ENCODE measurements at places on chromosomes 3 and 15.

GRCh38 chr3:197949191-197949777, 706 bp upstream of the RPL35A start:
- DNase-seq = no peak

- no peak for DNase-seq
These were observed 175.9 kb downstream of the NTRK3 start for GRCh38 chr15:88080616-88081015.

DNA sequence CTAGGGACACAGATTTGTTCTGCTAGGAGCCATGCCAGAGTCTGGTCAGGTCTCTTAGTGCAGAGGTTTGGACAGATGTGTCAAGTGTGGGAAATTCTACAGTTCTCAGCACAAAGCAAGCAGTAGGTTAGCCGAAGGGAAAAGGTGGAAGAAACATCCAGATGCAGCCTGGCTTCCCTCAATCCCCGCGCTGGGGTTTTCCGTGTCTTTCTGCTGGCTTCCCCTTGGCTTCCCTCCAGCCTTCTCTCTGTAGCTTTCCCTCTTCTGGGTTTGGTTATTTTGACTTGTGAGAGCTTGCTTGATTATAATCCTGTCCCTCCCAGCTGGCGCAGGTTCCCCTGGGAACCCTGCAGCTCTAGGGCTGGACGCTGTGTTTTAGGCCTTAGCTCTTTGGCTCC, 4.1 kb downstream of the TF start:
- no peak for DNase-seq

DNA sequence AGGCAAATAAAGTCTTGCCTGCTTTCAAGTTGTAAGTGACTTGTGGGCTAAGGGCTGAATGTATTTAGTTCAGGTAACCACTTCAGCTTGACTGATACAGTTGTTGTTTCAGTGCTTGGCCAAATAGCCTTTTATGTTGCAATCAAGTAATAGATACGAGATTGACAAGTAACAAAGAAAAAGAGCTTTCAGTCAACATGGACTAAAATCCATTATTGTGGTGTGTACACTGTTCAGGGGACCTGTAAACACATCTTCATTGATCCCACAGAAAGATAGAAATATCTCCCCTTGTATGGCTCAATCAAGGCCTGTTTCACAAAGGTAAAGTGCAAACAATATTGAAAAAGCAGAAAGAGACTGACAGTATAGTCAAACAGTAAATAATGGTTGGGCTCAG, 224.8 kb upstream of the TMCO5A start:
- no peak for DNase-seq

- peak; percentile 70 for DNase-seq
These were observed 170.6 kb downstream of the TBL1XR1 start for GRCh38 chr3:177026505-177027277.

GRCh38 chr3:9211155-9211950, 38.1 kb downstream of the SRGAP3 start:
- DNase-seq = peak; percentile 31

- DNase-seq = no peak
These were observed 5.7 kb upstream of the APEH start for GRCh38 chr3:49668414-49668797.

DNA sequence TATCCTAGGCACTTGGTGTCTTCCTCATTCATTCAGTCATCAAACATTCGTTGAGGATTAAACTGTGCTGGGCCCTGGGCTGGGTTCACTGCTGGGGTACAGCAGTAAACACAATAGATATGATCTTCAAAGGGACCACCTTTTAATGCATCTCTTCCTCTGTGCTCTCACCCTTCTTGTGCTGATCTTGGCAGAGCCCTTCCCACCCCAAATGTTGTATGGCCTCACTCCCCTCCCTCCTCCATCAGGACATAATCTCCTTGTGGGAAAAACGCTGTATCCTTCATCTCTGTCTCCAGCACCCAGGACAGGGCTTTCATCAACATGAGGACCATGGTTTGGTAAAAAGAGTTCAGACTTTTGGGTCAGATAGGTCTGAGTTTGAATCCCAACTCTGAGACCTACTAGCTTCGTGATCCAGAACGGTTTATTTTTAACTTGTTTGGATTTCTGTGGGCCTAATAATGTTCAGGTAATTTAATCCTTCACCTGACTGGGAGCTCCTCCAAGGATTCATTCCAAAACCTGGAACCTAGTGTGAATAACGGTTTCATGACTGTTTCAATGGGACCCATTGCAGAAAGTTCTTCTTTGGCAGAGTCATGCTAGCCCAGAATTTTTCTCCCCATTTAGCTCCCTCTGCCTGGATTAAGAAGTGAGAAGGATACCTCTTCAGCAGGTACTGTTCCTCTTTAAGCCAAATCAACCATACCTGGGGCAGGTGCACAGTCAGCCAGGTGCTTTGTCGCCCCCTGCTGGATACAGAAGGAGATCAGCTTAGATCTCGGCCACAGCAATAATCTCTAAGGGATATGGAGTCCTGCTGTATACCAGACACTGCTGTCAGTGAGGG, 5.2 kb upstream of the WNT7A start:
- no peak for DNase-seq

- no peak for DNase-seq
These were observed 13.1 kb upstream of the ANP32A start for GRCh38 chr15:68833700-68834331.

DNA sequence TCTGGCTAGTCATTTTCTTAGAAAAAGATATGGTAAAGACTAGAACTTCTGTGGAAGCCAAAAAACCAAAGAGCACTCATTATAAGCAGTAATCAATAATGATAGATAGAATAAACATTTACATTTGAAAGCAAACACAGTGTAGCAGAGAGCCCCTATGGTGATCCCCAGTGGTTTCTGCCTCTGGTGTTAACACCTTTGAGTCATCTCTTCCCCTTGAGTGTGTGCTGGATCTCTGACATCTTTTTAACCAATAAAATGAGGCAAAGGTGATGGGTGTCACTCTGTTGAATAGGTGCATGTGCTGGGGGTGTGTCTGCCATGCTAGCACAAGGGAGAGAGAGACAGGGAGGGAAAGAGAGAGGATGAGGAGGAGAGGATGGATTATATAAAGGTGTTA, 121.6 kb downstream of the TFG start:
- DNase-seq = no peak

- peak; percentile 51 for DNase-seq
These were observed 250.5 kb downstream of the UACA start for GRCh38 chr15:70512772-70513362.

DNA sequence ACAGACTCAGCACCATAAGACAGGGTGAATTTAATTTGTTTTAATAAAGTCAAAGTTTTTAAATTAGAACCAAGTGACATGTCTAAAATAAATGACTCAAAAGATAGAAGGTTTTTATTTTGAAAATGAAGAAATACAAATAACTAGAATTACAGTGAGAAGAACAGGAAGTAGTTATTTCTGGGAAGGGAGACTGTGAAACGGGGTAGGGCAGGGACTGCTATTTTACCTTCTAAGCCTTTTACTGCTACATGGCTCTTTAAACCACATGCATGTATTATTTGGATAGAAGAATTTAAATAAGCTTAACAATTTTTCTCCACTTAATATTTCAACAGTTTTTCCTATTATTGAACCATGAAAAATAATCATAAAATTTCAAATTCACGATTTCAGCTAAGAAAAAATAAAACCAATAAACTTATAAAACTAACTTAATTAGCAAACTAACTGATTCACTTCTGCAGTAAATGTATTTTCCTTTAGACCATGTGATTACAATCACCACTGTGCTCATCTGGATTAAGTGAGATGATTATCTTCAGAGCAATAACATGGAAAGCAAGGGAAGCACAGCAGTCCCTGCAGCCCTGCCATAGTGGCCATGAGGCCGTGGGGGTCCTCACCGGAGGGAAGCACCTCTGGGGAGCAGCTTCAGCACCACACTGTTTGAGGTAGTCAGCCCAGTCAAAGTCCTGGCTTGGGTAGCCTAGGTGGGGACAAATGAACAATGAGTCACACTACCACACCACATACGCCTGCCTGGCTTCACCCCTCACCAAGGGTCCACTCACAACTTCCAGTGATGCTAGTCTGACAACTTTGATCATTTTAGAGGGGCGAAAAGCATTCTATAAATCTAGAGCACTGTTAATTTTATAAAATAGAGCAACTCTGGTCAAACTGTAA, 28.3 kb upstream of the STIMATE start:
- no peak for DNase-seq

- no peak for DNase-seq
These were observed 36.6 kb downstream of the OXSM start for GRCh38 chr3:25826510-25826909.

DNA sequence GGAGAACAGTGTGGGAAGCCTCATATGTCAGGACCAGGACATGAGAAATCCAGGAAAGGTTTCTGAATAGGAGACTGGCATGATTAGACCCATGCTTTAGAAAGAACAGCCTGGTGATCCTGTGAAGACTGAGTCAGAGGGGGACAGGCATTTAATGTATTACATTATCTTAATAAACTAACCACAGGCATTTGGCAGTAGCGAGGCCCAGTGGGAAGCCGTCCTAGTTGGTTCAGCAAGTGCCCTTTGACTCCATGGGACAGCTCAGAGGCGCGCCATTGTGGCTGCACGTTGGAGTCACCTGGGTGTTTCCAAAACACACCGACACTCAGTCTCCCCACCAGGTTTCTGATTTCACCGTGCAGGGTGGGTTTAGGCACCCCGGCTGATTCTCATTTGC, 90.5 kb upstream of the DGKG start:
- peak; percentile 80 for DNase-seq

DNA sequence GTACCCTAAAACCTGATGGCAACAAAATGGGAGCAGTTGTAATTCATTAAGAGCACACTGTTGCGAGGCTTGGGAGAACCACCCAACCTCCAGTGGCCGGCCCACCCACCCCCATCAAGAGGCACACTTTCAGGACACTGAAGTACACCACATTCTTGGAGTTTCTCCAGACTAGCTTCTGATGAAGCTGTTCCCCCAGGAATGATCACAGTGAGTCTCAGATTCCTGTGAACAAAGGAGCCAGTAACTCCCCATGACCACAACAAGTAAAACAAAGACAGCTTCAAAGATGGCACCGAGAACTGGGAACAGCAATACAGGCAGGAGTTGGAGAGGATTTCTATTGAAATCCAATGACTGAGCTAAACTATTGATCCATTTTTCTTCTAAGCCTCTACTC, 126.0 kb downstream of the ST8SIA2 start:
- no peak for DNase-seq

- no peak for DNase-seq
These were observed 75.9 kb downstream of the CYP19A1 start for GRCh38 chr15:51262463-51262862.

DNA sequence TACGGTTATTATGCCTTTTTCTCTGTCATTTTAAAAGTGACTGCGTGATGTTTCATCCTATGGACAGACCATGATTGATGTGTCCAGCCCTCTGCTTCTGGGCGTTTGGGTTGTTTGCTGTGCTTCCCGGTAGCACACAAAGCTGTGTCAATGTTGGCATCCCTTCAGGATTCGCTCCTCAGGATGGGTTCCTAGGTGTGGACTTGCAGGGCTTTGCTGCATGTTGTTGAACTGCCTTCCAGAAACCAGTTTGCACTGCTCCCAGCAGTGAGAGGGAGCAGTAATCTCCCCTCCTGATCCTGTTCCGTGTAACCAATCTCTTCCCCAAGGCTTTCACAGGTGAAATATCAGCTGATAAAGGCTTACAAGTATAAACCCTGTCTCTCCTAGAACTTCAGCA, 787 bp downstream of the TRPM1 start:
- no peak for DNase-seq

- DNase-seq = no peak
These were observed 32.9 kb downstream of the SNTN start for GRCh38 chr3:63685340-63685739.

GRCh38 chr3:184872200-184872599, 60.2 kb downstream of the VPS8 start:
- no peak for DNase-seq

GRCh38 chr15:59154243-59154642, 49.3 kb downstream of the CCNB2 start:
- no peak for DNase-seq

DNA sequence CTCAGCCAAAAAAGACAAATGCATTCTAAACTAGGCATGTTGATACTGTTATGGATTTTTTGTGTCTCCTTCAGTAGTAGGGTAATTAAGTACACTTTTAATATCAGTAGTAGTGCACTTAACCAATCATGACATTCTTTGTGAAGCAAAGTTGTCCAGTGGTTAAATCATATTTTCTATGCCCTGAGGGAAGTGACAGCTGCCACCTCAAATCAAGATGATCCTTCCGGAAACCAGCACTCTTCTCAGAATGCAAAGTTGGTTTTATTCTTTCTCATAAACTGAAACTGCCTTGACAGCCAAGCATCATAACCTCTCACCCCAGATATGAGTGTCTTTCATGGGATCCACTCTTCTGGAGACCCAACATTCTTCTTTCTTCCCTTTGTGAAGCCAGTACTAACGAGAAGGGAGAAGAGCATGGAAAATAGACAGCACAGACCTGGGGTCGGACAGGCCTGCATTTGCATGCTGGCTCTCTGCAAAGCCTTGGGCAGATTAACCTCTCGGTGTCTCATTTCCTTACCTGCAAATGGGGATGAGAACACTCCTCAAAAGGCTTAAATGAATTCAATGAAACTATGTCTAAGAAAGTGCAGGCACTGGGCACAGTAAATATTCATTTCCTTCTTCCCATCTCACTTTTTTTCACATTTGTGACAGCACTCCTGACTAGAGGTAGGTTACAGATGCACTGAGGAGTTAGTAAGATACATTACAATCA, 13.2 kb downstream of the AAGAB start:
- no peak for DNase-seq

DNA sequence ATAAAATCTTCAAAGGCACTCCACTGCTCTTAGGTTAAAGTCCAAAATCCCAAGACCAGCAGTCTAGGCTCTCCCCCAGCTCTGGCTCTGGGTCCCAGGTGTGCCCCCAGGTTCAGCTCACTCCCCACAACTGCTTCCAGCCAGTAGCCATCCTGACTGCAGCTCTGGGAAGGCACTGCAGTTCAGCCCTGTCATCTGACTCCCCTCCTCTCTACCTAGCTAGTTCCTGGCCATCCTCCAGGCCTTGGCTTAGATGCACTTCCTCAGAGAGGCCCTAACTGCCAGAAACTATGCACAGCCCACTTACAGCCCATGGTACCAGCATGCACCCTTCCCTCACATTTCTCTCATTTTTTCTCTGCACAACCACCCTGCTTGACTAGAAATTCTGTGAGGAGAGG, 25.5 kb downstream of the TBC1D2B start:
- peak; percentile 56 for DNase-seq

GRCh38 chr3:72700106-72700505, 148.1 kb downstream of the SHQ1 start:
- no peak for DNase-seq

DNA sequence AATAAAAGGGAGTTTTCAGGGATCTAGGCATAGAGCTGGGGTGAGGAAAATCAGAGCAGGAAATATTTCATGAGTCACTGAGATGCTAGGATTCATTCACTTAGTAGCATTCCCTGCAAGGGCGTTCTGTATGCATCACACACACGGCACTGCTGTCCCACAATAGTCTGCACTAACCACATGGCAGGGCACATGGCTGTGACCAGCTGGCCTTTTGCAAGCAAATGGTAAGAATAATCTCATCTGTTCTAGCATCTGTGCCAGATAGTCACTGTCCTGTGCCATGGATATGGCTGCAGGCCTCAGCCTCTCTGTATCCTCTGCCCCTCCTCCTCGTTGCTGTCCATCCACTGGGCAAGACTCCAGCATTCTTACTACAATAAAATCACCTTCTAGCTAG, 37.8 kb downstream of the BOC start:
- DNase-seq = peak; percentile 88

GRCh38 chr3:154143873-154144272, 22.7 kb downstream of the ARHGEF26 start:
- DNase-seq = no peak
